ENCODE measurements at places on chromosomes 1 and 21.

- DNase-seq, result no peak
Measured at GRCh38 chr1:25522031-25522655, 21.3 kb upstream of the LDLRAP1 start.

DNA sequence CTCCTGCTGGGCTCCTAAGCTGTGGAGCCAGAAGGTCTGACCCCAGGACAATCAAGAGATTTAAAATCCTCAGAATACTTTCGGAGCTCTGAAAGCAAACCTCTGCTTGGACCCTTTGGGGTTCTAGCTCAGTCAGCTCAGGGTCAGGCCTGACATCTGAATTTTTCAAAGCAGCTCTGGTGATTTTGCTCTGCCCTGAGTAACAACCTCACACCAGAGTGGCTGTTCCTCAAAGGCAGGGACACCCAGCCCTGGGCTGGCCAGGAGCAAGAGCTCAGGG is 11.9 kb downstream of the SLC1A7 start:
- DNase-seq, result no peak

DNA sequence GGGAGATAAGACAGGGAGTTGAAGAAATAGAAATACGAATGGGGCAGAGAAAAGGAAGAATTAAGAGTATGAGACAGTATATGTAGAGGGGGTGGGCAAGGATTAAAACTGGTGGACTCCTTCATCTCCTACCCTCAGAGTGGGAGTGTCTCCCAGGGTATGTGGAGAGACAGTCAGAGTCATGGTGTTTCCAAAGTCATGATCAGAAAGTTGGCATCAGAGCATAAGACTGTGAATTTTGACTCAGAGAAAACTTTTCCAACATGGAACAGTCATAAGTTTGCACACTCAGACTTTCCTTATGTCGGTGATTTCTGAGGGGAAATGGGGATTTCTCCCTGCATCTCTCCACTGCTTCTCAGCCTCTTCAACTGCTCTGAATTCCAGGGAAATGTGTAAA is 2.4 kb downstream of the CD84 start:
- DNase-seq, result no peak

DNA sequence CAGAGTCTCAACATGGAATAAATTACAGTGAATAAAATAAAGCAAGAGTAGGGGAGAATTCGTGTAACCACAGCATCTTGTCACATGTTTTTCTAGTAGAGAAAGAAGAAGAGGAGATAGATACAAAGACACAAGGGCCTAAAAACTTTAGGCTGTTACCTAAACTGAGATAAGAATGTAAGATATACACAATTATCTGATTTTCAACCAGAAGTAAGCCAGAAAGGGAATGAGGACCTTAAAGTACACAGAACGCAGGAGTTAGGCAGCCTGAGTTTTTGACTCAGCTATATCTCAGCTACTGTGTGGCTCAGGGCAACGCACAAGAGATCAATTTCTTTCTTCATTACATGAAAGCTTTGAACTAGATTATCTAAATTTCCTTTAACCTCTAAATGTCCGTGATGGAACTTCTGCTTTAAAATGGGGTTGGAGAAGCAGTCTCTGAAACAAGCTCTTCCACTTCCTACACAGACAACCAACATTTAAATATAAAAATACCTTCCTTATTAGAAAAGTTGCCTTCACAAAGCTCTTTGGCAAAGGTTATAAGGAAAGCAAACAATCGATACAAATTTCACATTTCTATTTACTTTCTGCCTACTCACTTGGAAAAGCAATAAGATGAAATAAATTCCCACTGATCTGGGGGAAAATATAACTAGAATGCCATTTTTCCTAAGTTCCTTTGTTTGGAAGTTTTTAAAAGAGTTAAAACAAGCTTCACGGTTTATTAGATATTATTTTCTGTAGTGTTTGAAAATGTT is 5.2 kb upstream of the RGS13 start:
- no peak for DNase-seq

DNA sequence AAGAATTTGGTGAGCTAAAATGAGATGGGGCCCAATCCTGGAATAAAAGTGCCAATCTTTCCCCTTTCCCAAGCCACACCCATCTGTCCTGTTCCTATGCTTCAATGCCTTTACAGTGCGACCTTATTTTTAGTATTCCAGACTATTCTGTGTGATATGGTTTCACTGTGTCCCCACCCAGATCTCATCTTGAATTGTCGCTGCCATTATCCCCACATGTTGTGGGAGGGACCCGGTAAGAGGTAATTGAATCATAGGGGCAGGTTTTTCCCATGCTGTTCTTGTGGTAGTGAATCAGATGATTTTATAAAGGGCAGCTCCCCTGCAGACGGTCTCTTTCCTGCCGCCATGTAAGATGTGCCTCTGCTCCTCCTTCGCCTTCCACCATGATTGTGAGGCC is 129.3 kb upstream of the KIF26B start:
- DNase-seq, result no peak

DNA sequence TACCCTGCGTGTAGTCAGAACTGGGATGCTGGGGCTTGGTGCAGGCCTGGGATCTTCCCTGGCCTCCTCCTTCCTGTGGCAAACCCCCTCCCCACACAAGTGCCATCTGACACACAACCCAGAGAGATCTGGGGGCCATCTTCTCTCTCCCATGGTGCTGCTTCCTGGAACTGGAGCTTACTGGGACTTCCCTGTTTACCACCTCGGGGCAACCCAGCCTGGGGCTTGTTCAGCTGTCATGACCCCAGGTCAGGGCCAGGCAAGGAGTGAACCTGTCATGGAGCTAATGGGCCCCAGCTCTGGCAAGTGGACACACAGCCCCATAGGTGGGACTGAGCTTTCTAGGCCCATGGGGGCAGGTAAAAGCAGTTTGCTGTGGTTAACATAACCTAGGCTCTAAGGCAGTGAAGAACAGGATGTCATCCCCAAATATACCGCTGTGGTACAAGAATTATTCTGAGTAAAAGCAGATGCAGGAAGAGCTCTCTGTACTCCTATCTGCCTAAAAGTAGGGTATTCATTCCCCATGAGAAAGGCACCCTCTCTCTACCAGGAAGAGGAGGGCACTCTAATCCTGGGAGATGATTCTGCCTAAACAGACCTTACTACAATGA is 2.4 kb downstream of the TRIM11 start:
- DNase-seq, result no peak

DNA sequence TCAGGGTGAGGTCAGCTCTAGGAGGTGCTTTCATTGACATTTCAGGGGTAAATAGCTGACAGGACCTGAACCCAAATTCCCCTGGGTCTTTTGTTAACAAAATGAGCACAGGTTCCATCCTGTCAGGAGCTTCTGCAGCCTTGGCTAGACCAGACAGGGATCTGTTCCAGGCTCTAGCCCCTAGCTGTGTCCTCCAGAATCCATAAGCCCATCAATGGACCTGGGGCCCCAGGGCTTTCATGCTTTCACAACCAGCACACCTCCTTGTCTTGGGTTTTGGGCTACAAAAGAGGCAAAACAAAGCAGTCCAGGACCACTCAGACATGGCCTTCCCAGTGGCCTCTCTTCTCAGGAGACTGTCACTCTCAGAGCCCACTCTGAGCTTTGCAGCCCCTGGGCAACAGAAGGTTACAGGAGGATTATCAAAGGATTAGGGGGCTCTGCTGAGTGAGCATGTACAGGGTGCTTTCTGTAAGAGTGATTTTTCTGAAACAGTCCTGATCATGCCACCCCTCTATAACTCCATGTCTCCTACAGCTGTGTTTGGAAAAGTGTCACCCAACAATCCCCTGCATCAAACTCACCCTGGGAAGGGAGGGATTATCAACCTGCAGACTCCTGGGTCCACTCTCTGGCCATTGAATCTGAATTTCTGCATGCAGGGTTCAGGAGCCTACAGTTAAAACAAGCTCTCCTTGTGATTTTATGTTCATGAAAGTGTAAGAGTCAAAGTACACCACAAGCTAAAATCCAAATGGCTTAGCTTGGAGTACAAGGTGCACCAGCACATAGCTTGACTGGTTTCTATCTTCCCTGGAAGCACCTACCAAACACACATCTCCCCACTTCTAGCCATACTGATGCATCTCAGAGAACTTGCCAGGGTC is 67.7 kb upstream of the GCLM start:
- no peak for DNase-seq

- DNase-seq, result no peak
Measured at GRCh38 chr1:2429780-2430591, 17.6 kb upstream of the PEX10 start.

DNA sequence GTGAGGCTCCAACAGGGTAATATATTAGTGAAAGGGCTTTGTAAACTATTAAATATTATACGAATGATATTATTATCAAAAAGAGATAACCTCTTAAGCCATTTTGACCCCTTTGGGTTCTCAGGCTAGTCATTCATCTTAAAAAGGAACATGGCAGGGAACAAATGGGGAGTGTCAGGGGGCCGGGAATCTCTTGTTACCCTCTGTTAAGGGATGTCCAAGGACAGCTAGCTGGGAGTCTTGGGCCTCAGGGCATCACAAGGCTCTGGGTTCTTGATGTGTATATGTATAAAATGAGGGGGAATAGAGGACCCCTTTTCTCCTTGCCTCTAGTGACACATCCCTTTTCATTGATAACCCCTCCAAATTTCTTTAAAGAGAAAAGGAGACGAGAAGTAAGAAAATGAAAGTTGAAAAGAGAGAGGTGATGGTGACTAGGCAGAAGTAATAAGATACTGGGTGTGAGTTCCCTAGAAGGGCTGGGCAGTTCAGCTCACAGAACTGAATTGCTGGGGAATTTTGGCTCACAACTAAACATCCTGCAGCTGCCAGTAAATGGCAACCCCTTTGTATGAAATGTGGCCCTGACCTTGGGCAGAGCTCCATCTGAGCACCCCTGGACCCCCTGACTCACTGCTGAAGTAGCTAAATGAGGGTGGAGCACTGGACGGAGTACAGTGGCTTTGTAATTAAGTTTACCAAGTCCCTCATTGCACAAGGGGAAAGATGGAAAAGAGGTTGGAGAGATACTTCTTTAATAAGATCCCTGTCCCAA is 20.0 kb upstream of the ZNF326 start:
- DNase-seq, result no peak

- DNase-seq, result no peak
Measured at GRCh38 chr21:33289199-33289819, 23.1 kb downstream of the IL10RB start.

- no peak for DNase-seq
Measured at GRCh38 chr1:145982010-145982723, 14.2 kb downstream of the TXNIP start.
